Vagina (tissue), 2 donors: ENCODE measurements at places on chromosomes 7 and 10. TPM values are rescaled to one million over a fixed set of nuclear protein-coding genes. Genes with fewer than 3 reads are reported as not detected.

- DNase-seq: no peak
- no peaks in the 10 kb centered on the region for H3K4me1 ChIP-seq
- no peak overlapping the region for H3K4me3 ChIP-seq
- no peak overlapping the region for H3K27ac ChIP-seq
Measured at GRCh38 chr10:51815723-51816122, 116.3 kb upstream of the CSTF2T start.

GRCh38 chr7:26627891-26628341 is 236.5 kb downstream of the SKAP2 start:
- H3K27ac ChIP-seq: no peak overlapping the region
- peak; percentile 77 for DNase-seq
- H3K4me1 ChIP-seq: no peaks in the 10 kb centered on the region
- no peak overlapping the region for H3K4me3 ChIP-seq

GRCh38 chr10:114384601-114385000 is 19.7 kb downstream of the AFAP1L2 start:
- no peaks in the 10 kb centered on the region for H3K27me3 ChIP-seq
- no peak for DNase-seq
- H3K4me1 ChIP-seq: peaks cover 26% of the 10 kb centered on the region
- H3K4me3 ChIP-seq: no peak overlapping the region
- no peaks in the 10 kb centered on the region for H3K36me3 ChIP-seq

IKZF5 gene
- total RNA-seq: 9.6 TPM

GRCh38 chr10:98169379-98169778 is 34.9 kb downstream of the R3HCC1L start:
- peaks cover 21% of the 10 kb centered on the region for H3K36me3 ChIP-seq
- H3K4me1 ChIP-seq: peaks cover 23% of the 10 kb centered on the region
- no peak overlapping the region for H3K27ac ChIP-seq
- no peaks in the 10 kb centered on the region for H3K27me3 ChIP-seq

- H3K4me1 ChIP-seq: no peaks in the 10 kb centered on the region
- H3K36me3 ChIP-seq: no peaks in the 10 kb centered on the region
- no peak for DNase-seq
- no peaks in the 10 kb centered on the region for H3K27me3 ChIP-seq
- H3K27ac ChIP-seq: no peak overlapping the region
Measured at GRCh38 chr7:78326876-78327275, 528.3 kb downstream of the PHTF2 start.

NFE2L3 gene
- total RNA-seq: 5.2 TPM

- no peak for DNase-seq
- H3K27me3 ChIP-seq: no peaks in the 10 kb centered on the region
- H3K4me3 ChIP-seq: no peak overlapping the region
- H3K4me1 ChIP-seq: no peaks in the 10 kb centered on the region
- H3K36me3 ChIP-seq: no peaks in the 10 kb centered on the region
Measured at GRCh38 chr10:49740346-49741107, 21.6 kb downstream of the OGDHL start.

GRCh38 chr7:87218796-87219544 is 562 bp downstream of the TMEM243 start:
- H3K27me3 ChIP-seq: no peaks in the 10 kb centered on the region
- DNase-seq: no peak
- H3K36me3 ChIP-seq: no peaks in the 10 kb centered on the region
- H3K4me3 ChIP-seq: peak overlapping the region; percentile 77
- H3K27ac ChIP-seq: peak overlapping the region; percentile 87
- H3K4me1 ChIP-seq: peaks cover 42% of the 10 kb centered on the region

DNA sequence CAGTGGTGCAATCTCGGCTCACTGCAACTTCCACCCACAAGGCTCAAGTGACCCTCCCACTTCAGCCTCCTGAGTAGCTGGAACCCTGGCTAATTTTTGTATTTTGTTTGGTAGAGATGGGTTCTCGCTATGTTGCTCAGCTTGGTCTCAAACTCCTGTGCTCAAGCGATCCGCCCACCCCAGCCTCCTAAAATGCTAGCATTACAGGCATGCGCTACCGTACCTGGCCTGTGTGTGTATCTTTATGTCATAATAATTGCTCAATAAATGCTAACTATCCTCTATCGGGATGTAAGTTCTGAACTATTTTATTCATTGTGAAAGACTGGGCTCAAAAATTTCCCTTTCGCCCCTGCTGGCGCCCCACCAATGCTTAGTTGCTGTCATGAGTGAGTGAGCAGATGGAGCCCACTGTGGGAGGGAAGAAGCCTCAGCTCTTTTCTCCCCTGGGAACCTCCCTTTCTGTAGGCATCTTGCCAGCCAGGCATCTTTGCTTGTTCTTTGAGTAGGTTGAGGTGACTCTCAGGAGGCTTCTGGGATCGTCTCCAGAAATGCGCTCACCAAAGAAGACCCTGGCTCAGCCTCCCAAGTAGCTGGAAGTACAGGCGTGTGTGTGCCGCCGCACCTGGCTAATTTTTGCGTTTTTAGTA is 38.3 kb downstream of the CAMK1D start:
- H3K36me3 ChIP-seq: no peaks in the 10 kb centered on the region
- H3K4me1 ChIP-seq: peaks cover 36% of the 10 kb centered on the region
- no peak for DNase-seq
- no peaks in the 10 kb centered on the region for H3K27me3 ChIP-seq

GRCh38 chr7:157520249-157520648 is 183.4 kb downstream of the DNAJB6 start:
- H3K27ac ChIP-seq: no peak overlapping the region
- H3K36me3 ChIP-seq: no peaks in the 10 kb centered on the region
- no peaks in the 10 kb centered on the region for H3K27me3 ChIP-seq
- DNase-seq: no peak
- H3K4me3 ChIP-seq: no peak overlapping the region

- no peaks in the 10 kb centered on the region for H3K36me3 ChIP-seq
- no peaks in the 10 kb centered on the region for H3K4me1 ChIP-seq
- H3K27me3 ChIP-seq: no peaks in the 10 kb centered on the region
- H3K27ac ChIP-seq: no peak overlapping the region
- no peak for DNase-seq
Measured at GRCh38 chr7:157502701-157503111, 165.9 kb downstream of the DNAJB6 start.

DNA sequence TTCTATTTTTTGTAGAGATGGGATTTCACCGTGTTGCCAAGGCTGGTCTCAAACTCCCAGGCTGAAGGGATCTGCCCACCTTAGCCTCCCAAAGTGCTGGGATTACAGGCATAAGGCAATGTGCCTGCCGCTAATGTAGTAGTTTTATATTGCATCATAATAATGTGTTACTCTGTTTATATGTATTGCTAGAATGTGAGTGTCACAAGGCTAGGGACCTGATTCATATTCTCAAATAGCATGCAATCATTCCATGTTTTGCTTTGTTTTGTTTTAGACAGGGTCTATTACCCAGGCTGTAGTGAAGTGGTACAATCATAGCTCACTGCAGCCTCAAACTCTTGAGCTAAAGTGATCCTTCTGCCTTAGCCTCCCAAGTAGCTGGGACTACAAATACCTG is 13.5 kb downstream of the CCL26 start:
- H3K27ac ChIP-seq: no peak overlapping the region
- H3K27me3 ChIP-seq: no peaks in the 10 kb centered on the region
- no peak overlapping the region for H3K4me3 ChIP-seq
- no peaks in the 10 kb centered on the region for H3K36me3 ChIP-seq
- no peak for DNase-seq
- H3K4me1 ChIP-seq: no peaks in the 10 kb centered on the region

GRCh38 chr7:24574386-24574785 is 1.1 kb downstream of the PALS2 start:
- peak overlapping the region; percentile 12 for H3K27ac ChIP-seq
- H3K4me3 ChIP-seq: peak overlapping the region; percentile 88
- DNase-seq: no peak
- no peaks in the 10 kb centered on the region for H3K36me3 ChIP-seq
- no peaks in the 10 kb centered on the region for H3K27me3 ChIP-seq

- no peak for DNase-seq
- H3K36me3 ChIP-seq: no peaks in the 10 kb centered on the region
- no peak overlapping the region for H3K27ac ChIP-seq
- no peaks in the 10 kb centered on the region for H3K27me3 ChIP-seq
- H3K4me3 ChIP-seq: no peak overlapping the region
- H3K4me1 ChIP-seq: no peaks in the 10 kb centered on the region
Measured at GRCh38 chr7:92909686-92910475, 73.5 kb upstream of the CDK6 start.

DNA sequence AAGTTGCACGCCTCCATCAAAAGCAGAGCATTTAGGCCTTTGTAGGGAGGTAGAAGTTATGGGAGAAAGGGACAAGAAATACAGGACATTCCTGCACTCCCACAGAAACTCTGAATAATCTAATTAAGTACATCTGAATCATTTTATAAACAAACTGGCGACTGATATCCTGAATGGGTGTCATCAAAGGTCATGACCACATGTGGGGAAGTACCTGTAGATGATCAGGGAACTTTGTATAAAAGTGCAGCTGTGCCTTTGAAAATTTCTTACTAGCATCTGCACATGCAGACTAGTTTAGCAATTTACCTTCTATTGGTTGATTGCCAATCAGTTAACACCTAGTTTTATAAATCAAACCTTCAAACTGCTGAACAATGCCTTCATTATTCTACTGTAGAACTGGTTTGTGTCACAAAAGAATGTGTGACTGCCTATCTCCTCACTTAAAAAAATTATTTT is 17.1 kb downstream of the STEAP4 start:
- H3K4me1 ChIP-seq: no peaks in the 10 kb centered on the region
- no peak overlapping the region for H3K4me3 ChIP-seq
- no peak for DNase-seq
- no peaks in the 10 kb centered on the region for H3K27me3 ChIP-seq
- H3K27ac ChIP-seq: no peak overlapping the region

- H3K27ac ChIP-seq: peak overlapping the region; percentile 63
- no peaks in the 10 kb centered on the region for H3K36me3 ChIP-seq
- peaks cover 37% of the 10 kb centered on the region for H3K4me1 ChIP-seq
- H3K4me3 ChIP-seq: no peak overlapping the region
- DNase-seq: no peak
Measured at GRCh38 chr10:79285315-79286197, 61.7 kb upstream of the PPIF start.

GRCh38 chr7:117582219-117582704 is 102.4 kb downstream of the CFTR start:
- DNase-seq: no peak
- H3K36me3 ChIP-seq: no peaks in the 10 kb centered on the region
- no peaks in the 10 kb centered on the region for H3K27me3 ChIP-seq
